ENCODE measurements at places on chromosomes 5 and 9.

- DNase-seq = no peak
Measured at GRCh38 chr5:172183881-172184280, 4.1 kb downstream of the STK10 start.

DNA sequence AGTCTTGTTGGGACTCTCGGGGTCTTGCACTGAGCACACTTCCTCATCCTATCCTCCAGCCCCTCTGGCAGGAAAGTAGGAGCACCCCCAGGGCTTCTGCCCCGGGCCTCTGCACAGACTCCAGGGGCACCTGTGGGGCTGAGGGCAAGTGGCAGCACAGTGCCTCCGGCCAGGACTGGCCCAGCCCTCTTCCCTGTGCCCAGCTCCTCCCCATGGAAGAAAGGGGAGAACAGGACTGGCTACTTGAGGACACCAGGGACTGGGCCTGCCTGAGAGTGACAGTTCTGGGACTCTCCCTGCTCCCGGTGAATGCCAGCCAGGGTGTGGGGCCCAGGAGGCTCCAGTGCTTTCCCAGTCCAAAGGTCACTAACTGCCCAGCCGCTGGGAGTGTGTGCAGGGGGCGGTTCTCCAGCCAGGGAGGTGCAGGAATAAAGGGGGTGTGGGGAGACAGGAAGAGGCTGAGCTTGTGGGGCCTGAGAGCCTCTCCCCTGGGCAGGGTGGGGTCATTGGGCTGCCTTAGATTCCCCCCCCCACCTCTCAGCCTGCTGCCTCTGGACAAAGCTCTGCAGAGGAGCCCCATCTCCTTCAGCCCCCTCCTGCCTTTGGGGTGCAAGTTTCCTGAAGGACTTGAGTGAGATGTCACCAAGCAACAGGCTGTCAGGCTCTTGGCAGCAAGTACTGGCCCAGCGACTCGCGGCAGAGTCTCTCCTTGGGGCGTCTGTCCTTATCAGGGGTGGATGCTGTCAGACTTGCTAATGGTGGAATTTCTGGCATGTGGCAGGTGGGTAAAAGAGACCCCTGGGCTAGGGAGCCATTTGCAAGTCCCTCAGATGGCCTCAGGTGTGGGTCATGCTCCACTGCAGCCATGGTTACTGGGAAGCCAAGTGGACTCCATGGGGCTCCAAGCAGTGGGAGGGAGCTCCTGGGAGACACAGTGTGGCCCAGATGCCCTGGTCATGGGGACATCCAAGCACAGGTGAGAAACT is 19.1 kb upstream of the JADE2 start:
- no peak for DNase-seq

DNA sequence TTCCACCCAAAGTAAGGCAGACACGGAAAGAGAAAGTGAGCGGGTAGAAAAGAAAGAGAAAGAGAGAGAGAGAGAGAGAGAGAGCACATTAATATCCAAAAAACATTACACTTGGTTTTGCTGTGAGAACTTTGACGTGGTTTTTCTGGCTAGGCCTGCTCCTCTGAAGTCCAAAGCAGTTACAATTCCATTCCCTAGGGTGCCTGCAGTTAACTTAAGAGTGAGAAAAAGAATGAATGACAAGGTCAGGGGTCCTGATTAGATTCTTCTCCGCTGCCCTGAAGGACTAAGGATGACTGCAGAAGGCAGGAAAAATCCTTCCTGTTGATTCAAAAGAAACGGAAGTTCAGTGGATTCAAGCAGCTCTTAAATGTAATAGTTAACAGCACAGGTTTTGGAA is 589.8 kb downstream of the PRELID2 start:
- DNase-seq = no peak

- DNase-seq = no peak
Measured at GRCh38 chr5:118723021-118723338, 265.4 kb downstream of the DTWD2 start.

DNA sequence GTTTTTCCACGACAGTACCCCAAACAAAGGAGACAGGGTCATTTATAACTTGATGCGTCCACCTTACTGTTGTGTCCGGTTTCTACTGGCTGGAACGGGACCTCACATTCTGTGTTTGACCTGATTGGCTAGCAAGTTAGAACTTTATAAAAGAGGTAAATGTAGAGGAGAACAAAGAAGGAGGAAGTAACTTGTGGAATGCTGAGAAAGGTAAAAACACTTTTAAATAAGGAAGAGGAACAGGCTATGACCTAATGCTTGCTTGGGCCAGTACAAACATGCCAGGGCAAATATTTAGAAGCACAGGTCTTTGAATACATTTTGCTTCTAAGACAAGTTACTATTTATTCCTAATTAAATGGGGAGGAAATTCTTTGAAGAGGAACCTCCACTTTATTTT is 251.6 kb downstream of the KIAA0825 start:
- no peak for DNase-seq

- no peak for DNase-seq
Measured at GRCh38 chr5:110361471-110361870, 365.0 kb downstream of the TMEM232 start.

DNA sequence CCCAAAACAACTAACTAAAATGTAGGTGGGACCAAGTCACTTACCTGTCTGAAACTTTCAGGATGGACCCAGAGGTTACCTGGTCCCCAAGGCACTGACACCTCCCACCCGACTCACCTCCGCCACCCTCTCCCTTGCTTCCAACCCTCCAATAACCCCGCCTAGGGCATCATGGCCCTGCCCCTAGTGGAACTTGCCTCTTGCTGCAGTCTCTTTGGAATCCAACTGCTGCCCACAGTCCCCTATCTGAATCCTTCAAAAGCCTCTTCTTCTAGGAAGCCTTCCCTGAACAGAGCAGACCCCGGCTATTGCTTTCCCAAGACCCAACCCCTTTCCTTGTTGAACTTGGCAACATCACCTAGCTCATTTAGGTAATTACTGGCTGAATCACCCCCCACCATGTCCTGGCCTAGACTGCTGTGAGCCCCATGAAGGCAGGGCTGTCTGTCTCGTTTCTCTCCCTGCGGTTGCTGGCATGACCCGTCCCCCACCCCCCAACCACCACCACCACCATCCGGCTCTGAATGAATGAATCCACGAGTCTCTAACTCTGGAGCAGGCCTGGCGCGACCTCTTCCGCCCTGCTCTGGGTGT is 9.4 kb downstream of the CRB2 start:
- no peak for DNase-seq

DNA sequence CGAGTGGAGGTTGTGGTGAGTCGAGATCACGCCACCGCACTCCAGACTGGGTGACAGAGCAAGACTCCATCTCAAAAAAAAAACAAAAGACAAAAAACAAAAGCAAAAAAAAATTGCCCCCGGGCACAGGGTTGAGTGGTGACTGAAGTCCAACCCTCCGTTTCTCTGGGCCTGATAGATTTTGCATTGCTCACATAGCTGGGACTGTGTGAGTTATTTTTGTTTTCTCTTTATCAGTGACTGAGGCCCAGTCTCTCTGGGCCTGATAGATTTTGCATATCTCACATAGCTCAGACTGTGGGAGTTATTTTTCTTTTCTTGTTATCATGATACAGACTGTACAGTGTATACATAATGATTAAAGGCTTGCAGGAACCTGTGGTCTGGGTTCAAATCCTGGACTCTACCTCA is 2.6 kb upstream of the SLC28A3 start:
- no peak for DNase-seq

- no peak for DNase-seq
Measured at GRCh38 chr9:21796768-21797167, 5.7 kb upstream of the MTAP start.

GRCh38 chr9:20144197-20144596 is 355.4 kb upstream of the SLC24A2 start:
- DNase-seq = no peak

- DNase-seq = no peak
Measured at GRCh38 chr9:107585465-107585864, 95.9 kb upstream of the KLF4 start.

Measured in posterior vena cava (tissue), 2 donors.